ENCODE measurements at places on chromosomes 3 and 15.

- no peak for DNase-seq
These were observed 4.8 kb downstream of the CLN6 start for GRCh38 chr15:68224546-68225250.

DNA sequence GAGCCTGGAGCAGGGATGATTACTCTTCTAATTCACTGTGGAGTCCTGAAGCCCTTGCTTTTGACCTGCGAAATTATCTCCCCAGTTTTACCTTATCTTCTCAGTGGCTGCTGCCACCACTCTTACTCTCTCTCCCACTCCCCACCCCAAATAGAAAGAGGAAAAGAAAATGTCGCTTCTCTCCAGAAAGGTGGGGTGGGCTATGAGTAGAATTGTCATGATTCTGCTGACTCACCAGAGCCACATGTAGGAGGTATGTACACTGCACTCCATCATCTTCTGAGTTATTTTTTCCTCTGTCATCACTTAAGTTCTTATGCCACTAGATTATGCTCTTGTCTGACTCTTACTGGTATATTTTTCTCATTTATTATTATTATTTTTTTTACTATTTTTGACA is 43.9 kb upstream of the TMEM158 start:
- DNase-seq, result no peak

- DNase-seq, result no peak
These were observed 37.4 kb upstream of the SECISBP2L start for GRCh38 chr15:49083401-49084284.

- no peak for DNase-seq
These were observed 9.9 kb upstream of the SPTBN5 start for GRCh38 chr15:41903782-41904181.

DNA sequence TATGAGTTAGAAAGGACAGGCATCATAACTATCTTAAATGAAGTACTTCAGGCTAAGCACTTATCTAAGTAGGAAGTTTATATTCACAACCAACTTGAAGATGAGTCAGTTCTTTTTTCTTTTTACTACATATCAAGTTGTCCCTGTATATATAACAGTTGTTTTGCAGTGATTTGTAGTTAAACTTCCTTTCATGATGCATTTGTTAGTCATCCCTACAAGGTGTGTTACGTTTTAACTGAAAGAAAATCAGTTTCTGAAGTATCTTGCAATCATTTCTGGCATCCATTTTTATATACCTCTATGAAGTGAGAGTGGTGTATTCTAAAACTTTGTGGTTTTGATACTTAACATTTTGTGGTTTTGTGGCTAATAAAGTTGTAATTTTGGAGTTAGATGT is 46.1 kb downstream of the ZFAND6 start:
- DNase-seq, result no peak

- no peak for DNase-seq
These were observed 2.6 kb downstream of the GNAI2 start for GRCh38 chr3:50238549-50239026.

- peak; percentile 22 for DNase-seq
These were observed 73.8 kb upstream of the ZBED2 start for GRCh38 chr3:111668888-111669488.

DNA sequence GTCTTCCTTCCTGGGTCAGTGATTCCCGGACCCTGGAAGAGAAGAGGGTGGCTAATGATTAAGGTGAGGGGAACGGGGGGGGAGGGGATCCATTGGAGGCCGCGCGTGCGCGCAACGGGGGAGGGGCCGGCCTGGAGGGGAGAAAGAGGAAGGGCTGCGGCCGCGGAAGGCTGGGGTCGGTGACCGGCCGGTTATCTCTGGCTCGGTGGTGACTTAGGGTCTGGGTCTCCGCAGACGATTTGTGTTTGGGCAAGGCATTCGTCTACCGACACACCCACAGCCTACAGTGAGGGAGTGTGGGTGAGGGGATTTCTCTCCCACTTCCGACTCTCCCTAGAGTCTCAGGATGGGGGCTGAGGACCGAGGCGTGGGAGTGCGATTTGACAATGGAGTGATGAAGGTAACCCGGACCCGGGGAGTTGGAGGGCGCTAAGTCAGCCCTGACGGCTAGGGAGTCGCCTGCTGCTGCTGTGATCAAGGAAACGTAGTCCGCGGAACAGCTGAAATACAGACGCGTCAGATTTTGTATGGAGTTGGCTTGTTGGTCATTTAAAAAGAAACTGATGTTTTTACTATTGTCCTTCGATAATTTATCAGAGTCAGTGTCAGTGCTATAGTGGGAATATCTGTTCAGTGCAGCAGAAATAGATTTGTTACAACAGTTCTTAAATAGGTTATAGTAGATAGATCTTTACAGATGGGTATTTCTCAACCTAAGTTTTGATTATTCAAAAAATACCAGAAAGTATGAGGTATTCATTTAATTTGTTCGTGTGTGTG is 733 bp downstream of the RNF111 start:
- DNase-seq, result peak; percentile 52

- DNase-seq, result peak; percentile 1
These were observed at the start of gene SPSB4 for GRCh38 chr3:141050576-141051442. SPSB4 (plus strand) TSS chr3:141051347; CDS start chr3:141066105, 14,758 bp downstream.

DNA sequence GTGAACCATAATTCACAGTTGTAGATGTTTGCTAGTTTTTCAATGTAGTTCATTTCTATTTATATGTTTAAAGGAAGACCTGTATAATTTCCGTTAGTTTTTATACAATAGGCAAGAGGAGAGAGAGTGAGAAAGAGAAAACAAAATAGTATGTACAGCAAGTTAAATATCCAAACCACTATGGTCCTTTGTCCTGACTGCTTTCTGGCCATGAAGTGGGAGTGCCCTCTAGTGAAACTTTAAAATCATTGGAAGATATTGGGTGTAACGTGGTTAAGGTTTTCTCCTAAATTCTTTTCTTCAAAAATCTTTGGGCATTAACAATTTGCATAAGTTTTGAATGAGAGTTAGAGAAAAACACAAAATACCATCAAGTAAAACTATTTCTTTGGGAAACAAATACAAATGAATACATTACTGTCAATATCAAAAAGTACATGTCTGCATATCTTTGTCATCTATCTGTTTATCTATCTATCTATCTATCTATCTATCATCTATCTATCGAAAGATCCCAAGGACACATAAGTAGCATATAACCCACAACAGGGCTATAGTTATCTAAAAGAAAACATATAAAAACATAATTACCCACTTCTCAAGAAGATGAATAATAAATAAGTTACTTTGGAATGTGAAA is 534.6 kb upstream of the ATP11B start:
- DNase-seq, result peak; percentile 83

DNA sequence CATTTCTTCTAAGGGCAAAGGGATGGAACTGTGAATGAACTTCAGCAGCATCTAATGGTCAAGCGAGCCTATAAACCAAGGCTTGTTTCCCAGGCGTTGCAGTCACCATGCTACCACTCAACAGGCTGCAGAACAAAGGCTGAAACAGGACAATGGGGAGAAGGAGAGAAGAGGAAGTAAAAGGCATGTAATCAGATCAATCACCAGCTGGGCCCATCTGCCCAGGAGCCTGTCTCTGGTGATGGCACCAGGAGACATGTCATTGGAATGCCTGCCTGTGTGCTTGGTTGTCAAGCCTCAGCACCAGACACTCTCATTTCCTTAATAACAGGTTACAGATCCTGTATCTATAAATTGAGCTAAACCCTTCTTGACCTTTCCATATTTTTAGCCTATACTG is 81.7 kb upstream of the UMPS start:
- DNase-seq, result no peak

- no peak for DNase-seq
These were observed 175.9 kb downstream of the THRB start for GRCh38 chr3:24318677-24319287.

- DNase-seq, result peak; percentile 1
These were observed 5.2 kb downstream of the CAPN3 start for GRCh38 chr15:42364529-42364928.

- no peak for DNase-seq
These were observed 11.3 kb upstream of the STRA6 start for GRCh38 chr15:74213858-74214284.

- no peak for DNase-seq
These were observed 82.1 kb downstream of the DUT start for GRCh38 chr15:48413304-48413703.

DNA sequence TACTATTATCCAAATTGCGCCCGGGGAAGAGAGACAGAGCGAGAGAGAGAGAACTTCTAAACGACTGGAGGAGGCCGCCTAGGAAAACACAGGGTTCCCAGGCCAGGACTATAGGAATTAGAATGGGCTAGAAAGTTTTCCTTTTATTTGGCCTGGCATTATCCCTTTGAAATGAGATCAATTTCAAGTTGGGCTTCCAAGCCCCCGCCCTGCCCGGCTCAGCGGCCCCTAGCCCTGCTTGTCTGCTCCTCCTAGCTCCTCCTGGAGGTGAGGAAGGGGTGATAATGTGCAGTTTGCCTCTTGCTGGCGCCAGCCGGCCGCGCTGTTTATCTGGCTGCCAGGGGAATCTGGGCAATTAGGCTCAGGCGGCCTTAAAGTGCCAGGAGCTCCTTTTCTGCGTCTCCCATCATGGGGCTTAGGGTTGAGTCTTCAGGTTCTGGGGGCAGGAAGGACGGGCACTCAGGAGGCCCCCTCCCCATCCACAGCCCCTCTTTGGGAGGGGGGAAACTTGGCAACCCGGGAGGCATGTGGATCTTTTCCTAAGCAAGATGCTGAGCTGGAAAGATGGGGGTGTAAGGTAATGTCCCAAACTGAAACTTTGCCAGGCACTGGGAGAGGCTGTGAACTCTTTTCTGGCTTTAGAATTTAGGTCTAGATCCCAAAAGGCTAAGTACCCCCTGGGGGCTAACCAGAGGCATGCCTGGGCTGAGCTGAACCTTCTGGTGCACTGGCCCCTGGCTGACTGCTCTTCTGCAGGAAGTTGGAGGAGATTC is 5.5 kb downstream of the SMAD6 start:
- no peak for DNase-seq

- DNase-seq, result no peak
These were observed 43.0 kb downstream of the ABHD5 start for GRCh38 chr3:43733459-43734384.

DNA sequence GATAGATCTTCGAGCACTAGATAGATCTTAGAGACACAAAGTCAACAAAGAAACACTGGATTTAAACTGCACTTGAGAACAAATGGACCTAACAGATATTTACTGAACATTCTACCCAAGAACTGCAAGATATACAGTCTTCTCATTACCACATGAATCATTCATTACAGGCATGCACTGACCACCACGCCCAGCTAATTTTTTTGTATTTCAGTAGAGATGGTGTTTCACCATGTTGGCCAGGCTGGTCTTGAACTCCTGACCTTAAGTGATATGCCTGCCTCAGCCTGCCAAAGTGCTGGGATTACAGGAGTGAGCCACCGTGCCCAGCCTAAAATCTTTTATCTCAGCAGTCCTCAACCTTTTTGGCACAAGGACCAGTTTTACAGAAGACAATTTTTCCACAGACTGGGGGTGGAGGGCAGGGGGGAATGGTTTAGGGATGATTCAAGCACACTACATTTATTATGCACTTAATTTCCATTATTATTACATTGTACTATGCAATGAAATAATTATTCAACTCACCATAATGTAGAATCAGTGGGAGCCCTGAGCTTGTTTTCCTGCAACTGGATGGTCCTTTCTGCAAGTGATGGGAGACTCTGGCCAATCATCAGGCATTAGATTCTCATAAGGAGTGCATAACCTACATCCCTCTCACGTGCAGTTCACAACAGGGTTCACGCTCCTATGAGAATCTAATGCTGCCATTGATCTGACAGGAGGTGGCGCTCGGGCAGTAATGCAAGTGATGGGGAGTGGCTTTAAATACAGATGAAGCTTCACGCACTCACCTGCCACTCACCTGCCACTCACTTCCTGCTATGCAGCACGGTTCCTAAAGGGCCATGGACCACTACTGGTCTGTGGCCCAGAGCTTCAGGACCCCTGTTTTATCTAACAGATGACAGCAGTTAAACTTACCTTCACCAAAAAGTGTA is 21.7 kb downstream of the CSNK1G1 start:
- DNase-seq, result no peak

- no peak for DNase-seq
These were observed 104.7 kb downstream of the HMG20A start for GRCh38 chr15:77525400-77525811.

- DNase-seq, result no peak
These were observed 118.7 kb downstream of the PPM1L start for GRCh38 chr3:160874736-160875135.

- no peak for DNase-seq
These were observed 420.4 kb downstream of the EPHA3 start for GRCh38 chr3:89527736-89528305.

- no peak for DNase-seq
These were observed 363.5 kb downstream of the FOXP1 start for GRCh38 chr3:71219744-71220638.

GRCh38 chr15:28019594-28020309 is 79.4 kb downstream of the OCA2 start:
- DNase-seq, result no peak

DNA sequence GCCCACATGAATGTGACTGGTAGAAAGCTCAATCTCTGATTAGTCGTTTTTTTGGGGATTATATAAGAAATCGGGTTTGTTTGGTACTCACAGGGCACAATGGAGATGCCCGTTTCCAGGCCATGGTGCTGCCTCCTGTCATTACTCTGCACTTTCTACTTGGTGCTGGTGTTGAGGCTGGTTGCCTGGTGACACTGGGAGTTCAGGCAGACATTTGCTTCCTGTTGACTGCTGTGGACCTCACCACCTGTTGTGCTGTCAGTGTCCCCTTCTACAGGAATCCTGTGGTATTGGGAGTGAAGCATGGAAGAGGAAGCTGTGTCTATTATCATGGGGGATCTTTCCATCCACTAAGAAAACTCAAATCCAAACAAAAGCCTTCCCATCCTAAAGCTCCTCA is 227.2 kb upstream of the TBL1XR1 start:
- DNase-seq, result no peak

- DNase-seq, result no peak
These were observed 18.9 kb downstream of the MYH15 start for GRCh38 chr3:108491456-108491855.

DNA sequence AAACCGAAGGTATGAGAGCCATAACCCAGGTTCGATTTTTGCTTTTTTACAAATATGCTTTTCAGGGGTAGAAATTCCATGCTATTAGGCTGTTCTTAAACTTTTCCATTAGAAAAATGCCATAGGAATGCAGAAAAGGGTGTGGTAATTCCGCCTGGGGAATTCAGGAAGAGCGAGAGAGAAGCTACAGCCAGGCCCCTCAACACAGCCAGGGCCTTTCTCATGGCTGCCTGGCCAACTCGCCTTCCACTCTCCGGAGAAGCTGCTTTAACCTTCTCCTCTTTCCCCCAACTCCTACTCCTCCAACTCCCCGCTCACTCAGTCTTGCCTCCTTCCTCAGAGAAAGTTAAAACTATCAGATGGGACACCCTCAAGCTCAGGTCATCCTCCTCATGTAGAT is 9.1 kb upstream of the TICRR start:
- DNase-seq, result no peak

- no peak for DNase-seq
These were observed 591.7 kb downstream of the RSL24D1 start for GRCh38 chr15:54605043-54605442.

- DNase-seq, result no peak
These were observed 76.4 kb downstream of the GAP43 start for GRCh38 chr3:115699706-115700105.

GRCh38 chr3:161333696-161334095 is 37.6 kb downstream of the SPTSSB start:
- DNase-seq, result no peak

GRCh38 chr3:196270499-196270898 is 17.0 kb downstream of the PCYT1A start:
- no peak for DNase-seq

GRCh38 chr15:58332676-58333400 is 99.0 kb upstream of the LIPC start:
- no peak for DNase-seq

All from NCI-H774 (cell line).